Stimulated activated CD4-positive, alpha-beta T cell treated with anti-CD3 and anti-CD28 coated beads, Interleukin-4, amount 100 ng/mL, for 4 hours (primary cell): ENCODE measurements at places on chromosomes 5 and 9.
A peak's percentile ranks its signal among the peaks of the same experiment; 100 is the strongest.

- no peak for DNase-seq
Observed at GRCh38 chr5:84286662-84287061, 98.0 kb downstream of the EDIL3 start.

DNA sequence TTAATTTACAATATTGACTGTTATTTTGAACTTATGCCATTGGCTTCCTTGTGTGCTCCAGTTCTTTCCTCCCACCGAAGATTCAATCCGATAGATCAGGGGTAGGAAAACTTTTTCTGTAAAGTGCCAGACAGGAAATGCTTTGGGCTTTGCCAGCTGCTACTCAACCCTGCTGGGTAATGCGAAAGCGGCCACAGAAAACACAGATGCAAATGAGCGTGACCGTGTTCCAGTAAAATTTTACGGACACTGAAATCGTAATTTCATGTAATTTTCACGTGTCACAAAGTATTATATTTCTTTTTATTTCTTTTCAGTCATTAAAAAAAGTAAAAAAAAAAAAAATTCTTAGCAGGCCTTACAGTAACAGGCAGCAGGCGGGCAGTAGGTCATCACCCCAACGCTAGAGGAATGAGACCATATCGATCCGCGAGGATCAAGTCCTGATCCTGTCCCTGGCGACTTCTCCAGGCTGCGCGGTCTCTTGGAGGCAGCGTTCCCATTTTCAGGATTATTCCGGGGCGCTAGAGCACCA lies 599 bp downstream of the NMRK1 start:
- peak; percentile 34 for DNase-seq

DNA sequence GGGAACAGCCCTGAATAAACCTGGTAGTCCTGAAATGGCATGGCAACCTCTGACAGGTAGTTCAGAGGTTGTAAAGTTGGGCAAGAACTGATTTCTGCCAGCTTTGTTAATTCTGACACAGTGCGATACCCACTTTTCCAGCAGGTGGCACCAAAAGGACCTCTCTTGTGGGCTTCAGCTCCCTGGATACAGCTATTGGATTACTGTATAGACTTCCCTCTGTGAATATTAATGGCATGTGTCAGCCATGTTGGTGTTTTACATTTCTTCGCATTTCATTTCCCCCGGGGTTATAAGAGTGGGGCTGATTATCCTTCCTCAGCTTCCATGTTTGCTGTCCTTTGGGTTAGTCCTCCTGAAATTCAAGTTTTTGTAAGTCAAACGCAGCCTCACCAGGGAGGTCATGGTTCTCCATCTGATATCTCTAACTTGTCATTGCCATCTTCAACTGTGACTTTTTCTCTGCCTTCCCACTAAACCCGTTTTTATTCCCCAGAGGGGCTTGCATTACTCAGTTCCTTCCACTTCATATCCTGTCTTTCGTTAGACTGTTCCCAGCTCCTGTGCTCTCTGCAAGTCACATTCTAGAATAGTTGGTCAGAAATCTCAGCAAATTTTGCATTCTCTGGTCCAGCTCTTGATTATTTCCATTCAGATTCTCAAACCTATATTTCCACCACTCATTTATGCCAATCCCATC lies 135.6 kb downstream of the LIFR start:
- DNase-seq, result no peak

DNA sequence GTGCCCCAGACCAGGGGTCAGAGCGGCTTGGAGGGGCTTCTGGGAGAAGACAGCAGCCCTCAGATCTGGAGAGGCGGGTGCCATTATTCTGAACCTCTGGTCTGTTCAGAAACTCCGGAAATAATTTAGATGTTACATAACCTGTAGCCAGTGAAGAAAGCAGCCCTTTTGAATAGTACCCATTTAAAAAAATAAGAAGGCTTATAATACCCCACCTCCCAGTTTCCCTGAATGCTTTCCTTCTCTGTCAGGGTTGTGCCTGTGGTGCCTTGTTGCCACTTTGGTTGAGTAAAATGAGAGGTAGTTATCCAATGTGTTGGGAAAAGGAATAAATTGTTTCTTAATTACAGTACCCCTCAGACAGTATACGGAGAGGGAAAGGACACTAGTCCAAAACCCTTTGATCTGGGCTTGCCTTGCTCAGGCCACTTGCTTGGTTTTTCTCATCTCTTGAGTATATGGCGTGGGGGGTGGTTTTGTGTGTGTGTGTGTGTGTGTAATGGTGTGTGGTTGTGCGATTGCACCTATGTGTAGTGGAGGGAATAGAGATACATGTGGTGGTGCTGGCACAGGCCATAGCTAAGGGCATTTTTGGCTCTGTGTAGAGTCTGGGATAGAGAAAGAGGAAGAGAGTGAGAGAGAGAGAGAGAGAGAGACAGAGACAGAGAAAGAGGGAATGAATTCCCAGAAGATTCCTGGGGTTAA lies 59.1 kb upstream of the TLR4 start:
- no peak for DNase-seq

DNA sequence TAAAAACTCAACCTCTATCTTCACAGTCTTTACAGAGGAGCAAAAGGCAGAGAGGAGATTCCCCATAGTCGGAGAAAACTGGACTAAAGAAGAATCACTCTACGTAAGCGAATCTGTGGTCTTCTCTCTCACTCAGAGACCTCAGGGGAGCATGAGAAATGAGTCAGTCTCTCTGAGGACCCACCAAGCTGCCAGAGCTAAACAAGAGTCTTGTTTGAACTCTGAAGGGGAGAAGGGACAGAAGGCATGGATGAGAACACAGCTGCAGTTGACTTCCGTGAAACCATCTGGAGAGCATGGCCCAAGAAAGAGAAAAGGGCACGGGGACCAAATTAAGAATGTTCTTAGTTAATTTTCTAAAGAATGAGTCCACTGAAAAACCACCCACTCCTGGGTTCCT lies 12.8 kb upstream of the MAN2A1 start:
- DNase-seq, result no peak

DNA sequence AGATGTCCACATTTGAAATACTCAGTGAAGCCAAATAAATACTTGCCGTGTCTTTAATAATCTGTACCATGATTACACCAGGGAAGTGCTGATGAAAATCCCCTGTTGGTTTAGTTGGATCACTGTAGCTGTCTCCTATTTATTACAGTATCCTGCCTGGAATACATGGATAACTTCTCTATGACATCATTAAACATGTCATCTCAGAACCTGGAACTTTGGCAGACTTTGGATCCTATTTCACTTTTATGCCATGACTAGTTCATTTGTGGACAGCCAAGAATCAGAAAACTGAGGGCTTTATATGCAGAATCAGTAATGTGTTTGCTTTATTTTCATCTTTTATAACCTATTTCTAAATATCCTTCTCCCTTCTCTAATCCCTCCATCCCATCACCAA lies at the start of gene TXNDC8:
TSS of gene TXNDC8 (minus strand) at position 137 of the 400 bp plus-strand sequence.
- no peak for DNase-seq

DNA sequence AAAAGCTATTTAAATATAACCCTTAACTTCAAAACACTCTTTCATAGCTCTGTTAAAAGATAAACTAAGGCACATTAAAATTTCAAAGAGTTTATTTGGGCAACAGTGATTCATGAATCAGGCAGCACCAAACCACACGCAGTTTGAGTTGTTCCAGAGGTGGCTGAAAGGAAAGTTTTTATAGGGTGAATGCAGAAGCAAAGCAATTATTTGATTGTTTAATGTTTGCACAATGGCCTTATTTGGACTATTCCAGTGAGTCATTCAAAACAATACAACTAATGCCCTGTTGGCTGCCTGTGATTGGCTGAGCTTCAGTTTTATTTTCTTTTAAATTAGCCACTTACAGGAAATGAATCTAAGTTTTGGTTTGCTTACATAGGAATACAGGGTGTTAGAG lies 125.3 kb downstream of the CEP120 start:
- no peak for DNase-seq

GRCh38 chr9:37682951-37683350 lies 32.2 kb downstream of the FRMPD1 start:
- no peak for DNase-seq

GRCh38 chr9:21552244-21553170 lies 70.4 kb upstream of the IFNE start:
- no peak for DNase-seq

DNA sequence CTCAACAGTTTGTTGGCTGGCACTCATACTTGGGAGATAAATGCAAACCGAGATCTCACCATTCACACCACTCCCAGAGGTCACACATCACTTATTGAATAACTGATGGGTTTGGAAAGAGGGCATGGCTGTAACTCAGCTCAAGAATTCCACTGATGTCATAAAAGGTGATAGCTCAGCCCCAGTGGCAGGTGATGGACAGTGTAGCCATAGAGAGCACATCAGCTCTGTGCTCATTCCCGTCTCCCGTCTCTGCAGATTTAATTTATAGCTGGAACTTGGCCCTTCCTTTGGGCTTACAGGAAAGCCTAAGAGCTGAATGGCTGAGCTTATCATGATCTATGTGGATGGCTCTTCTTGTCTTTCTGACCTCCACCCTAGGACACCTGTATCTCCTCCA lies 59.8 kb downstream of the INSYN2B start:
- no peak for DNase-seq

- no peak for DNase-seq
Observed at GRCh38 chr5:95369782-95370181, 21.4 kb upstream of the FAM81B start.

DNA sequence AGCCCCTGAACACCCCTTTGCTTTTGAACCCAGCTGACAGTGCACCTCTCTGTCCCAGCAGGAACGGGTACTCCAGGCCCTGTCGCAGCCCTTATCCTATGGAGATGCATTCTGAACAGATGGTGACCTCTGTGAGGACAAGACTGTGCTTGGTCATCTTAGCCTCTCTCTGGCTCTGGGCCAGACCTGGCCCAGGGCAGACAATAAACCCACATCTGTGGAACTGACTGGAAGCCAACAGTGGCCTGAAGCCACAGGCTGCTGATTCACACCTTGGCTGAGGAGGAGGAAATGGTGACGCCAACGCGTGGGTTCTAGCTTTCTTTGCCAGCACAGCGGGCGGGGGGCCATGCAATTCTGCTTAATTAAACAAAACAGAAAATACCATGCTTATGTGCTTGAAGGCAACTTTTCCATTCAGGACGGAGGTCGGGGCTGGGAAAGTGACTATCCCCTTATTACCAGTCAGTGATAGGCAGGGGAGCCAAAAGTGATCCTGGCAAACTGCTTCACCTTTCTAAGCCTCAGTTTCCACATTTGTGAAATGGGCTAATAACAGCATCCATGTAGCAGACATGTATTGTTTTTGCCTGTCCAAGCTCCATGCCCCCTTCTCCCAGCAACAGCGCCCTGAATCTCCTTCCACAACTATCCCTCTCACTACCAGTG lies 10.8 kb downstream of the SH3PXD2B start:
- peak; percentile 62 for DNase-seq

GRCh38 chr9:110521206-110521605 lies 58.3 kb downstream of the SVEP1 start:
- DNase-seq, result no peak

- no peak for DNase-seq
Observed at GRCh38 chr5:88885002-88885401, 2.0 kb upstream of the MEF2C start.

DNA sequence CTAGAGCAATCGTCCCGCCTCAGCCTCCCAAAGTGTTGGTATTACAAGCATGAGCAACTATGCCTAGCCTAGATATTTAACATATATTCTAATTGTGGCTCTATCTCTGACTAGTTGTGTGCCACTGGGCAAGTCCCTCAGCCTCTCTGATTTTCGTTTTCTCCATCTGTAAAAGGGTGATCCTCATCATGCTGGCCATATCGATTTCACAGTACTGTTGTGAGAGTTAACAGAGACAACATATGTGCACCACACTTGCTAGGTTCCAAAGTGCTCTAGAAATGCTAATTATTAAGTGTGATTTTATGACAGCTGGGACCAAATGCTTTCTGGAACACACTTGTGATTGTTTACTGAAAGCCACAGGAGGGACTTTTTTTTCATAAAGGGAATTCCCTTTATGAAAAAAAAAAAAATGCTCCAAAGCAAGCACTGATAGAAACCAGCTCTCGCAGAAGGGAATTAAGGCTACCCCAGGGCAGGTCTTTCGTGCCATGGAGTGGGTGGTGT lies 78.5 kb upstream of the EPB41L4B start:
- no peak for DNase-seq

GRCh38 chr9:117403403-117403811 lies 11.4 kb downstream of the ASTN2 start:
- DNase-seq, result no peak

- DNase-seq, result no peak
Observed at GRCh38 chr9:89532478-89532877, 34.6 kb upstream of the SEMA4D start.

- DNase-seq, result no peak
Observed at GRCh38 chr5:112413611-112414010, 5.5 kb downstream of the EPB41L4A start.

DNA sequence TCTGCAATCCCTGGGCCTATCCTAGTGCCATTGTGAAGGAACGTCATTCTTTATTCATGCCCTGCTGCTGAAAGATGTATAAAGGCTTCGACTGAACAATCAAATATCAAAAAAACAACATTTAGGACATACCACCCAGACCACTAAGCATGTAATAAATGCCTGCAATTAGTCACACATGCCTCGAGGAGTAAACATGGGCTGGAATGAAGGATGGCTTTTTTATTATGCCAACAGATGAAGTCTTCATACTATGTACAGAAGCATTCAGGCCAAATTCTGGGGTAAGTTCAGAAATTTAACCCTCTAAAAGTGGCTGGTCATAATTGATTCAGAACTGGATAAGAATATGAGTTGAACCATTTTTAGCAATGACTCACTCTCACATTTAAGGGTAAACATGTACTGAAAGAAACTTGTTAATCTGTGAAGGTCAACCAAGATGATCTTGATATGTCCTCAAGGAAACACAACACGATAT lies 38.1 kb downstream of the FAM240B start:
- no peak for DNase-seq

GRCh38 chr5:82142928-82143577 lies 135.1 kb downstream of the RPS23 start:
- DNase-seq, result no peak

DNA sequence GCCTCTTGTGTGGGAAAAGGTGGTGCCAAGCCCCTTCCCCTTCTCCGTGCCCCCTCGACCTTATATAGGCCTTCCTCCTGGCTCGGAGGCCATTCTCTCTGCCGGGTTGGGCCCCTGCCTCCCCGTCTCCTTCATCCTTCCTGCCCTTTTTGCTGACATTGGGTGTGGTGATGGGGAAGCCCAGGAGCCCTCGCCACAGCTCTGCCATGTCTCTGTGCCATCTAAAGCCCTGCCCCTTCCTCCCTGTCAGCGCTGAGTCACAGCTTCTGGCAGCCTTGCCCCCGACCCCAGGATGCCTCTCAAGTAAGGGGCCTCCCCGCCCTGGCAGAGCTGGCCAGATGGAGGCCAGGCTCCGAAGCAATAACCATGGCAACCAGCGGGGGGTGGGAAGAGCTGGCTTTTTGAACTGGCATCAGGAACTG lies 30.4 kb downstream of the JADE2 start:
- peak; percentile 85 for DNase-seq

GRCh38 chr5:159782995-159783300 lies 133.3 kb upstream of the ADRA1B start:
- DNase-seq, result no peak

GRCh38 chr9:18820566-18821095 lies 212.4 kb downstream of the SAXO1 start:
- no peak for DNase-seq
